ENCODE measurements at places on chromosomes 2 and 18.

- no peak for DNase-seq
Observed at GRCh38 chr2:37642907-37643729, 28.3 kb downstream of the CDC42EP3 start.

- DNase-seq: no peak
Observed at GRCh38 chr18:74856928-74857327, 259.3 kb downstream of the ZNF407 start.

DNA sequence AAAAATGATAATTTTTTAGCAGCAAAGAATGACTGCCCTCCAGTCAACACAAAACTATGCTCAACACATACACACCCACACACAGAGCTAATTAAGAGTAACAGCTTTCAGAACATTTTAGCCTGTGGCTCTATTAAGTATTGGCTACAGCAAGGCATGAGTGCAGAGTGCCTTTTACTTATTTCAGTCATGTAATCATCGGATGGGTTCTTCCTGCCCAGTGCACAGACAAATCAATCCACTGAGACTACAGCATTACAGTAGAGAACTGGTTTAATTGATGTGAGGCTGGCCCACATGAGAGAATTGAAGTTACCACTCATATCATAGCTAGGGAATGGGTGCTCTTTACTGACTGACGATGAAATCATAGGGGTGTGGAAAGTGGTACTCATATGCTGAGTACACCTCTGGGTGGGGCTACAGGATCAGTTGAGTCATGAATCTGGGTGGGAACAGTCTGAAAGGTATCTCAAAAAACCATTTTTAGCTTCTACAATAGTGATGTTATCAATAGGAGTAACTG lies 241.0 kb downstream of the FSIP2 start:
- DNase-seq: no peak

- DNase-seq: no peak
Observed at GRCh38 chr2:27323596-27324285, 844 bp upstream of the MPV17 start.

Measured in CD4-positive, alpha-beta T cell treated with Interleukin-15 for 4 hours (primary cell).